Central memory CD4-positive, alpha-beta T cell (primary cell): ENCODE measurements at places on chromosomes 11 and 22.

GRCh38 chr22:37999640-38000272 is 15.4 kb upstream of the SOX10 start:
- DNase-seq = no peak

- no peak for DNase-seq
Observed at GRCh38 chr11:65790104-65790901, 3.4 kb downstream of the OVOL1 start.

DNA sequence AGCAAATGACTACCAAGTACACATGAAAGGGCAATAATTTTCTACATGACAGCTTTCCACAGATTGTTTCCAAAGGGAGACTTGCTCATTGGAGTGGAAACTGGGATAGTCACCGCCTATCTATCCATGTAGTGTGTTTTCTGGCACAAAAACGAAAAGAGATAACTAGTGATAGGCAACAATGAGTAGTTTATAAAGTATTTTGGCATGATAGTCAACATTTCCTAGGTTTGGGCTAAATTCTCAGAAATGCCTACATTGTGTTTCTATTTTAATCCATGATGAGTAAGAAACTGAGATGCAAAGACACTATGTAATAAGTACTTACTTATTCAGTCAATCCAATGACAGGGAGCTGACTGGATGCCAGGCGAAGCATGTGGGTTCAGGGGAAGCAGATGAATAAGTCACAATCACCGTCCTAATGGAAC is 1129.1 kb downstream of the DLG2 start:
- no peak for DNase-seq

GRCh38 chr11:2474059-2474901 is 29.5 kb downstream of the KCNQ1 start:
- no peak for DNase-seq

DNA sequence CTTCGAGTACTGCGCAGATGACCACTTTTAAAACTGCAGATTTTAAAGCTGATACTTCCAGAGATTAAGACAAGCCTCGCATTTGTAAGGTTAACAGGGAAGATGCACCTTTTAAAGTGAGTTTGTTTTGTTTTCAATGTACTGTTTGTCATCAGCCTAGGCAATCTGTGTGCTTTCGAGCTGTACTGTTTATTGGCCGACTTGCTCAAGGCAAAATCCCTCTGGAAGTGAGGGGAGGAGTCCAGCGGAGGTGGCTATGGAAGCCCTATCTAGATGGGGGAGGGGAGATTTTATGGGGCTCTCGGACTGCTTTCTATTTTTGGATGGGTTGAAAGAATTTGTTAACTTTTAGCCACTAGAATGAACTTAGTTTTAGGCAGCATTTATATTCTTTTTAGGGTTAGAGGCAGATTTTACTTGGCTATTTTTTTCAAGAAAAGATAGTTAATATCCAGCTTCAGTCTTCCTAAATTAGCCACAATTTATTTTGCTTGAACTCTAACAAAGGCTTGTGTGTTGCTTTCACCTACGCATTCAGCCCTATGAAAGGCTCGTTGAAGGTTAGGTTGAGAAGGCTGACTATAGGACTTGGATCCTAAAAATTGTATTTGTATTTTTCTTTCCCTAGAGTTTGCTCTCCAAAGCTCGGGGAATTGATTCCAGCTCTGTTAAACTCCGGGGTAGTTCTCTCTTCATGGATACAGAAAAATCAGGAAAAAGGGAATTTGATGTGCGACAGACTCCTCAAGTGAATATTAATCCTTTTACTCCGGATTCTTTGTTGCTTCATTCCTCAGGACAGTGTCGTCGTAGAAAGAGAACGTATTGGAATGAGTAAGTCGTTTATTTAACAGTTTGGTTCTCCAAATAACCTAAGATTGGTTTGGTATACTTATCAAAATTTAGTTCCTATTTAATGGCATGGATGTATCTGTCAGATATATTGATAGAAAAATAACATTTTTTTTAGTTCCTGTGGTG is 2.1 kb downstream of the WEE1 start:
- no peak for DNase-seq
